Stimulated activated CD8-positive, alpha-beta memory T cell treated with anti-CD3 and anti-CD28 coated beads, Interleukin-4, amount 100 ng/mL, for 1 hour (primary cell): ENCODE measurements at places on chromosomes 5 and 9.

GRCh38 chr9:70195456-70195855, 63.3 kb upstream of the SMC5 start:
- no peak for DNase-seq

DNA sequence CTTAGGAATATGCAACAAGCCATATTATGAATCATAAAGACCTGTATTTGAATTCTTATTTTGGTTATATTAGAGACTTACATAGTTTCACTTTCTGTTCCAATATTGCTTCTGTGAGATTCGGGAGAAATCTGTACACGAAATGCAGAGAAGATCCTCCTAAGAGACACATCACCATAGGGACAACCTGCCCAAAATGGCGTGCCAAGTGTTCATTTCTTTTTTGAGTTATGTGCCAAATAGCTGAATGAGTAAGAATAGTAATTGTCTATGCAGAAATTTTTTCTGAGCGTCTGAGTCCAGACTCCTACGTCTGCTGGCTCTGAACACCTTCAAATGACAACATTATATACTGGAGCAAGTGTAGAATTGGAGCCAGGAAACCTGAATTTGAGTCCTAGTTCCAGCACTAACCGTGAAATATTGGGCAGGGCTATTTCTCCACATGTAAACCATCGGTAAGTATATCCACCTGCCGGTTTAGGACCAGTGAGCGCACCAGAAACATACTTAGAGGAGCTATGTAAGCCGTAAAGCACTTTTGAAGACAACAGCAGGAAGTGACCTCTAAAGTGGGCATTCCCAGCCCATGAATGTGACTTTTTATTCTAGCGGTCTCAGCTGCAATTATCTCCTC, 163.9 kb upstream of the DMRT1 start:
- no peak for DNase-seq

DNA sequence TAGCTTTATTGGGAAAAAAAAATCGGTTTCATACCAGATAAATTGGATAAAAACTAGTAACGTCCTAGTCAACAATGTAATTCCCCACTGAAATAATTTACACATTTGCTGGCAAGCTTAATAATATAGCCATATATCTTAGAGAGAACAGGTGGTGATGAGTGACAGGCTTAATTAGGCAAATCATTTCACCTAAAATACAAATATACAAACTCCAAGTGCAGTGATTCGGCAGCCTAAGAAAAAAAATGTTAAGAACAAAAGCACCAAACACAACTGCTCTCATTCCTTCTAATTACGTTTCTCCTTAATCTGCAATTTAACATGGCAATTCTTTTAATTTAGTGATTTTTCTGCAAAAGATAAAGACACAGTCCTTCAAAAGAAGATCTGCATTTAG, 56.0 kb upstream of the SLC25A51 start:
- DNase-seq: no peak

DNA sequence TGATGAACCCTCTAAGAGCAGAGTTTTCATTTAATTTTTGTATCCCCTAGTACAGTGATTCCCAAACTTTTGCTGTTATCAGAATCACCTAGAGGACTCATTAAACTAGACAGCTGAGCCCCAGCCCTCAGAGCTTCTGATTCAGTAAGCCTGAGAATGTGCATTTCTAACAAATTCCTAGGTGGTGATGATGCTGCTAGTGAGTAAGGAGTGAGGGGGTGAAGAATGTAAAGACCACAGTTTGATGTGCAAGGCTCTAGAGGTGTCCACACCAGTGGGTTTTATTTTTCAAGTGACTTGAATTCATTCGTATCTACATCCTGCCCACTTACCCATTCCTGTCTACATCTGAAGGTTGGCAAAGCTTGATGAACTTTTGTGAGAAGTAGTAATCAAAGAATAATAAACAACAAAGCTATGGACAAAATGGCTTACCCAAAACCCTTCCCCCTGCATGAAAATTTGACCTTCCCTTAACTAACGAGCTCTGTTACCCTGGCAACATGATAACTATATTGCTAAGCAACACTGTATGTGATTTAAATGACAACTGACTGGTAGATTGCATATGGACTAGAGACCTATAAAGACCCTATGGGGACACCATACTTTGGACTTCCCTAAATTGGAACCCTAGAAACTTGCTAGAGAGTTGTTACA, 35.2 kb downstream of the DTWD2 start:
- no peak for DNase-seq

DNA sequence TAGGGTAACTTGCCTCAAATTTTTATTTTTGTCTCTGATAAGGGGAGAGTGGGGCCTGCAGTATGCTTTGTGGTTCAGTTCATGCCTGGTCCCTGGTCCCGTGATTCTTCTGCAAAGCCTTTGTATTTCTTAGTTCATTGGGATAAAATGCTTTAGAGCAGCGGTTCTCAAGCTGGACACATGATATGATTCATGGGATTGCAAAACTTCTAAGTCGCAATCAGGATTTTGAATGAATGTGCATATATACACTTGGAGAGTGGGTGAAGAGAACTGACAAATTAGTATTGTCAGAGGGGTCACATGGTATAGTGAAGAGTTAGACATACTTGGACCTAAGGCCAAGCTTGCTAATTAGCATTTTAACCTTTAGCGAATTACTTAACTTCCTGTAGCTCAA, 265.4 kb upstream of the KLF9 start:
- no peak for DNase-seq

DNA sequence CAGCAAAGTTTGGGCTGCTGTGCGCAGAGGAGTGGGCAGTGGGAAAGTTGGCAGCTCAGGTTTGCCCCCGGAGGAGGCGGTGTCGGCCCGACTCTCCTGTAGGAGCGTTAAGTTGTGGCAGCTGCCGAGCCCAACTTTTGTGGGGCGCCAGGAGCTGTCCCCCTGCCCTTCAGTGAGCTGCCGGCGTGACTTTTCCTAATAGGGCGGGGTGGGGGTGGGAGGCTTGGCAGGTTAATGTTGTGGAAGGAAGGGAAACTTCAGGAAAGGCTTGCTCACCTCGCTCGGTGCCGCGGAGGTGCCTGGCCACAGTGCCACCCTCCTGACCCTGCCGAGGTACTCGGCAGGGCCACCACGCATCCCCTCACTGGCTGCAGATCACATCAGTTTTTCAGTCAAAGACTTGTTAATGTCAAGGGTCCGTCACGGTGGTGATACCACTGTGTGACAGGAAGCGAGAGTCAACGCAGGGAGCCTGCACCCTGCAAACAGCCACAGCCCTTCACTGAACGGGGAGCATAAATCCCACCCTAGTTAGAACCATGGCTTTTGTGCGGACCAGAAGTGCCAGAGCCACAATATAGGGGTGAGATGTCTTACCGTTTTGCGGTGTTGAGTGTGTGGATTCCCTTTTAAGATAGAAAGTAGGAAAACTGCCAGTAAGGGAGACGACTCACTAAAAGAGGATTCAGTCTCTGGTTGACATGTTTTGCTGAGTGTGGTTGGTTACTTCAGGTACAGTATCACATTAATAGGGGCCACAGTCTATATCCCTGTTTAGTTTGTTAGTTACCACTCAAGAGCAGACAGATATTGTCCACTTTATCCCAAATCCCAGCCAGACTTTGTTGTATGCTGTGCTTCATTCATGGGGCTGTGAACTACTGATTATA, 796 bp downstream of the LNPEP start:
- DNase-seq: no peak

GRCh38 chr5:173758676-173759075, 129.5 kb upstream of the CPEB4 start:
- no peak for DNase-seq

- DNase-seq: no peak
Observed at GRCh38 chr5:74636149-74636548, 4.4 kb downstream of the ENC1 start.

DNA sequence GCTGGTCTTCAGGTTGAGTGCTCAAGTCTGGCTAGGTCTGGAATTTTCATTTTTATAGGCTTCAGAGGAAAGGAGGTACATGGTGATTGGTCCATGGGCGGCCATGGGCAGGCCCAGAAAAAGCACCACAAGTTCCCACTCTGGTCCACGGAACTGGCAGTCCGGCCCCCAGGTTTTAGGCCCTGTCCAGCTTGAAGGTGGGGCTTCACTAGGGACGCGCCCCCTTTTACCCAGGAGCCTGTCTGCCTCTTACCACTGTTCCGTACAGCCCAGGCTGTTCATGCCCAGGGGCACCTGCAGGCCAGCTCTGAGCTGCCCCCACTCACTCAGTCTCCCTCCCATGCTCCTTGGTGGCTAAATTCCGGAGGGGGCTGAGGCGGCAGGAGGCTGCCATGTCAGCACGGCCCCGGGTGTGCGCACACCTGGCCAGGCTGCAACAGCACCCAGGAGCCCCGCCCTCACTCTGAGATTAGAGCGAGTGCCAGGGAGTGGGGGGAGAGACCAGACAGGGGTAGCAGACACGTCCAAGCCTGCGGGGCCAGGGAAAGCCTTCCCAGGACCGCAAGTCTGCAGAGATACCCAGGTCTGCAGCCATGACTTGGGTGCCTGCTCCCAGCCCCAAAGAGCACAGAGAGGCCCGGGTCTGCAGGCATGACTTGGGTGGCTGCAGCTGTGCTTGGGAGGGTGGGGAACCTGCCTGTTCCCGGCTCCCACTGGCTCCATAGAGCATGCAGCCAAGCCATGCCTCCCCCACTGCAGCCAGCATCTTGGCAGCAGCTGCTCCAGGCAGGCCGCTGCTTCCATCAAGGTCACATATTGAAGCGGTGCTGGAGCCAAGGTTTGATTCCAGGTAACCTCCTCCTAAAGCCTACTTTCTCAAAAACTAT, 390.2 kb upstream of the SGCD start:
- DNase-seq: no peak

GRCh38 chr5:98936948-98937715, 8.3 kb upstream of the CHD1 start:
- no peak for DNase-seq
